ENCODE measurements at places on chromosomes 13 and 19.

GRCh38 chr19:16268676-16269319 is 55.8 kb upstream of the KLF2 start:
- no peak for DNase-seq

GRCh38 chr13:65540175-65540574 is 1690.0 kb downstream of the PCDH9 start:
- DNase-seq = no peak

DNA sequence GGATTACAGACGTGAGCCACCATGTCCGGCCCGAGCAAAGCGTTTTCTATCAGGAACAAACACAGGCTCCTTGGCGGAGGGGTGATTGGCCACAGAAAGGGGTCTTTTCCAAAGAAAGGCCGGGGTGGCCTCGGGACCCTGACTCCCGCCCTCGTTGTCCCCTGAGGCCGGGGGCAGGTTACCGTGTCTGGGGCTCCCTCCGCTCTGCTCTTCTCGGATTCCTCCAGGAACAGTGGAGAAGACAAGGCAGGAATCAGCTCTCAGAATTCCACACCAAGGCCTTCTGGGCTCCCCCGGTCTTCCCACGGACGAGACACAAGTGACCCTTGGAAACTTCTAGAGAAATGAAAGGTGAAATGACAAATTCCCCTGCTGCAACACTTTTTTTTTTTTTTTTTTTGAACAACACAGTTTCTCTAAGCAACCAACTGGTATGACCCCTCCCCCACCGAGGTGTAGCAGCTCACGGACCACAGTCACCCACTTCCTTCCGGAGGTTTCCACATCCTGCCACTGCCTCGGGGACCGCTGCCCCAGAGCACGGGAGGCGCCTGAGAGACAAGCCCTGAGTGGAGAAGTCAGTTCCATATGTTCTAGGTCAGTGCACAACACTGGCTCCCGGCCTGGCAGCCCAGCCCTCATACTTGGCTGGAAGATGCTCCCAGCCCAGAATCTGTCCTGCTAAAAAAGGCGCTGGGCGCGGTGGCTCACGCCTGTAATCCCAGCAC is 11.0 kb downstream of the MOB3A start:
- DNase-seq = peak; percentile 82

DNA sequence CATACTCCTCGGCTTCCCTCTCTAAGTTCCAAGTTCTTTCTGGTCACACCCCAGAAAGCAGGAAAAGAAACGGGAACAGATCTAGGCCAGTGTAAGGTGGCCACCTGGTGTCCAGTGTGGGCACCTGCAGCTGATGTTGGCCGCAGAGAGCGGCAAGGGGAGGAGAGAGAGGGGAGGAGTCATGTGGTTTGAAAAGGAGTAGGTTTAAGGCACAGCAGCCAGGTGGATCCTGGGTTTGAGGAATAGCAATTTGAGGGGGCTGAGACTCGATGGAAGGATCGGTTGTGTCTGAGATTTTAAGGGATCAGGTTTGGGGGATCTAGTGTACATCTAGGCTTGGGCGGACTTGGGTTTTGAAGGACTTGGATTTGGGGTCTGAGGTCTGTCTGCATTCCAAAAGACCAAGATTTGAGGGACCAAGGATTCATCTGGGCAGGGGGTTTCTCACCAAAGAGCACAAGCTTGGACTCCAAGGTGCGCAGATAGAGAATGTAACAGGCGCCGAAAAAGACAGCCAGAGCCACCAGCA is 1.2 kb downstream of the RABAC1 start:
- no peak for DNase-seq

- DNase-seq = no peak
Observed at GRCh38 chr13:25171170-25171516, 945 bp downstream of the AMER2 start.

DNA sequence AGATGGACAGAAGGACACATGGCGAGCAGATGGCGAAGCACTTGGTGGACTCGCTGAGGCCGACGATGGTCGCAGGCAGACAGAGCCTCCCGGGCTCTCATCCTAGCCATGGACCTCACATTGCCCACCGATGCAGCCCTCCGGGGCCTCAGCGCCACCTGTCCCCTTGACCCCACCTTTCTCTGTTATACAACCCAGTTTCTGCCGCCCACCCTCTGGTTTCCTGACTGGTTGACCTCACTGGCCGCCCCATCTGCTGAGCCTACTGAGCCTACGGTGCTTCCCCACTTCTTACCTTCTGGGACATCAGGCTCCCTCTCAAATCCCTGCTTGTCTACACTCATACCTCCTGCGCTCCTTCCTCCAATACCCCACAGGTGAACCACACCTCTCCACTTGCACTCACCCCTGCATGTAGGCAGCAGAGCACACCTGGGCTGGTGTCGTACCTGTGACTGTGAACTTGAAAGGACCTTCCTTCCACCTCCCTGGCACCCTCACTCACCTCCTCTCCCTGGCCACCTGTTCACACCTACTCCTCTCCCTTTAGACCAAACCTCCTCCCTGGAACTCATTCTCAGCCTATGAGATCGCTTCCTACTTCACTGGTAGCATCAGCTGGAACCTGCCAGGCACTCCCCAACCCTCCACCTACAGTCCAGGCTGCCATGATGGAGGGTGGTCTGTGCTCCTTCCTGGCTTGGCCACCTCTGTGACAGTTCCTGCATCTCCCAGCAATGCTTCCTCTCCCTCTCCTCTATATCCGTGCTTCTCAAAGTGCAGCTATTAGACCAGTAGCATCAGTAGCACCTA is 36.1 kb downstream of the HPN start:
- no peak for DNase-seq

DNA sequence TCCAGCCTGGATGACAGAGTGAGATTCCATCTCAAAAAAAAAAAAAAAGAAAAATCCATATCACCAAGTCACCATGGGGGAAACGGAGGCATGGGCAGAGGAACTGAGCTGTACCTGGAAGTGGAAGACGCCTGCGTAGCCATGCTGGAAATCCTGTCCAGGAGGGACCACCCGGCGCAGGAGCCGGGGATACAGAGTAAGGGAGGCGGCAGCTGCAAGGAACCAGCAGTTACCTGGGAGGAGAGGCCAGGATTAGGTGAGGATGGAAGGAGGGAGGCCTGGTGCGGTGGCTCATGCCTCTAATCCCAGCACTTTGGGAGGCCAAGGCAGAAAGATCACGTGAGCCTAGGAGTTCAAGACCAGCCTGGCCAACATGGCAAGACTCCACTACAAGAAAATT is 2.0 kb downstream of the CAPN12 start:
- DNase-seq = no peak

DNA sequence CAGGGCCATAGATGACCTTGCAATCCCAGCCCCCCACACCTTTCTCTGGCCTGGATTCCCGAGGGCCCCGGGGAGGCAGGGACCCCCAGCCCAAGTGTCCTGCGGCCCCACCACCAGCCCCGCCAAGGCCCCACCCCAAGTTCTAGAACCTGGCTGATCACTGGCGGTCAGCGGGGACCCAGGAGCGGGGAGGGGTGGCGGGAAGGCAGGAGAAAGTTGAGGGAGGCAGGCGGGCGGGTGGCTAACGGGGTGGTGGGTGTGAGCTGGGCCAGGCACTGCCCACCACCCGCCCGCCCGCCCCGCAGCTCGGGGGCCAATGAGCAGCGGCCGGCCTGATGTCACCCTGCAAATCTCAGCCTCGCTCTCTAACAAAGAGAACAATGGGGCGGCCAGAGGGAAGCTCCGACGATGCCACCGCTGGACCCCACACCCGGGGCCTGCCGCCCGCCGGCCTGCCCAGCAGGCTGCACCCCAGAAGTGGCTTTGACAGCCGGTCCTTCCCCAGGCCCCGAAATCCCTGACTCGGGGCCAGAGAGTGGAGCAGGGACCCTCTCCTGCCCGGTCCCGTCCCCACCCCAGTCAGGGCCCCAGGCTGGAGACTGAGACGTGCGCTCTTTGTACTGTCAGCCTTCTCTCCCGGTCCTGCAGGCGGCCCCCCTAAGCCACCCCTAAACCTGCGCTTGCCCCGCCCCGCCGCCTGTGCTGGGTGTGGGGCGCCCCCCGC is 1.6 kb downstream of the MEX3D start:
- peak; percentile 76 for DNase-seq

DNA sequence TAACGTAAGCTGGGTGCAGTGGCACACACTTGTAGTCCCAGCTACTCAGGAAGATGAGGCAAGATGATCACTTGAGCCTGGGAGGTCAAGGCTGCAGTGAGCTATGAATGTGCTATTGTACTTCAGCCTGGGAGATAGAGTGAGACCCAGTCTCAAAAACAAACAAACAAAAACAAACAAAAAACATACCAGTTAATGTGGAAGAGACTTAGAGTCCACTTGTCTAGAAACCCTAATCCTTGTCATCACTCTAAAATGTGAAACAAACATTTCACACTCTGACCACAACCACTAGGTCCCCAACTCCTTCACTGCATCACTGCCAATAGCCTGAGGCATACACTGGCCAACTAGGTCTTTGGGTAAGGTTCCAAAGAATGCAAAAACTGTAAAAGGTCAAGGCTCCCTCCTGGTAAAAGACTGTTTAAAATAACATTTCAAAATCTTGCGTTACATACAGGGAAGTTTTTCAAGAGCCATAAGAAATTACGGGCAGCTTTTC is 28.6 kb upstream of the CYP2B6 start:
- no peak for DNase-seq

- no peak for DNase-seq
Observed at GRCh38 chr13:93655154-93655553, 428.5 kb downstream of the GPC6 start.

GRCh38 chr13:72990953-72991352 is 67.9 kb upstream of the KLF5 start:
- DNase-seq = no peak

DNA sequence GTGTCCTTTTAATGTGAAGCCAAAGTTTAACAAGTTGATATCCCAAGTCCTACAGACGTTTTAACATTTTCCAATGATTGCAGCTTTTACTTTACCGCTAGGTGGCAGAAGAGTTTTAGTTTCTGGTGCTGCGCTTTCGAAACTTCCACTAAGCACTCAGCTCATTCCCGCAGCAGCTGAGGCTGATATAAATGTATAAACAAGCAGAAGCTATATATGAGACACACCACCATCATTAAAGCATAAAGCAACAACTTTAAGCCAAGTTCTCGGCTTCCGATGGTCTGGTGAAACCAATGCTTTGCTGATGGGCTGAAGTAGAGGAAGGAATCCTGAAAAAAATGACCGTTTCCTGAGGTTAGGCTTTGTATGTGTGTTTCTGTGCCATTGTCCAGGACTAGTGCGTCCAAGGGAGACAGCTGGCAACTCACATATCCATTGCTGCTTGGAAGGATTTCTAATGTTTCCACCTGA is 753.9 kb downstream of the OLFM4 start:
- DNase-seq = no peak

GRCh38 chr13:82358284-82358683 is 1524.0 kb downstream of the SLITRK1 start:
- DNase-seq = no peak

- DNase-seq = no peak
Observed at GRCh38 chr13:65456150-65456912, 1773.8 kb downstream of the PCDH9 start.

DNA sequence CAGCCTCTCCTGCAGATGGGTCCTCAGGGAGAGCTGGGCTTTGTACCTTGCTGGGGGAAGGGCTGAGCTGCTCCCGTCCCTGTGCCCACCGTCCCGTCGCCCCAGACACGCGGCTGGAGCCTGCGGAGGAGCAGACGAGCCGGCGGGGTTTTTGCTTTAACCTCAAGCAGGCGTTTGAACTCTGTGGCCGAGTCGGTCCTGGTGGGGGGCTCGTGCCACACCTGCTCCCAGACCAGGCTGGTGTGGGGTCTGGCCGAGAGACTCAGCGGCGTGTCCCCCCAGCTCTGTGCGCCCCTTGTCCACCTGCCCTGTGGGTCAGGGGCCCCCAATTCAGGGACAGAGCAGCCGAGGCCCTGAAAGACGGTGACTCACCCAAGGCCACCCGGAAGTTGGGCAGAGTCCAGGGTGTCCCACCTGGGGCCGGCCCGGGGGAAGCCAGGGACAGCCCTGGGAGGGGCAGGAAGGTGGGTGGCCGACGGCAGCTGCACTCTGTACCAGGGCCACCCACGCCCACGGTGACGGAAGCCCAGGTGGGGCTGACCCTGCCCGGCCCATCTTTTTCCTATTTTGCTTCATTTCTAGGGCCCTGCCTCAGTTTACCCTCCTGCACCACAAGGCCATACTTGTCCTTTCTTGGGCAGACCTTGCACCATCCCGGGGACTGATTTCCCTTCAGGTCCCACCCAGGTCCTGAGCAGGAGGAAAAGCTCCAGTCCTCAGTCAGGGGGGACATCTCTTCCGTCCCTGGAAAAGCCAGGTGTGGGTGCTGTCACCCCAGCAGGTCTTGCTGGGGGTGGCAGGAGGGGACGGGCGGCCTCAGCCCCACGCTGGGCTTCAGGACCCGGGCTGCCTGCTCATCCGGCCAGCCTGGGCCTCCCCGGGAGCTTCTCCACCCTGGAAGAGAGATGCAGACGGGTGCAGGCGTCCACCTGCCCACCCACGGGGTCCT is 5.3 kb downstream of the EFNA2 start:
- no peak for DNase-seq

- DNase-seq = no peak
Observed at GRCh38 chr13:112063807-112064206, 3.1 kb upstream of the SOX1 start.

- DNase-seq = no peak
Observed at GRCh38 chr19:46031781-46032596, 8.8 kb downstream of the IGFL4 start.

DNA sequence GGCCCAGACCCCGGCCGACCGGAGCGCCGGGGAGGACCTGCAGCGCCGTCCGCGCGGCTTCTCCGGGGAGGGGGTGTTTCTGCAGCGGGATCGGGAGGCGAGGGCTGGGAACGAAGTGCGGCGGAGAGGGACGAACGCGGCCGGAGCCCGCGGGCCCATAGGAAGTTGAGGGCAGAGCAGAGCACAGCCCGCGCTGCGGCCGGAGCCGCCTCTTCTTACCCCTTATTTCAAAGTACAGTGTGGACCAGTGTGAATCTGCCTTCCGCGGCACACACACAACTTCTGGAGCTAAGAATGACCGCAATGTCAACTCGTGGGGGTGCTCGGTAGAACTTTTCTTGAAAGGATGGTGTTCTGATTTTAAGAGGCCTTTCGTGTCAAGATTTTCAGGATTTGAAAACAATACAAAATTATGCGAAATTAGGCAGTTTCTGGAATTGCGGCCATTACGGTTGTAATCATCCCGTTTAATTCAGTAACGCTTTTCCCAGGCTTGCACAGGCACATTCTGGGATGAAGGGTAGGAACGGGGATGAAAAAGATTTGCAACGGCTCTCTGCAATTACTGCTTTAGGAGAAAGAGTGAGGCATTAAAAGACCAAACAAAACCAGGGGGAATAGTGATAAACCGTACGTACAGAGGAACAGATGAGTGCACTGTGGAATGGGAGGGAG is 821 bp downstream of the TDRD3 start:
- peak; percentile 82 for DNase-seq

GRCh38 chr13:37070956-37071355 is 11.5 kb upstream of the SUPT20H start:
- no peak for DNase-seq

- no peak for DNase-seq
Observed at GRCh38 chr19:29003641-29004409, 209.1 kb downstream of the UQCRFS1 start.

GRCh38 chr13:98804336-98804855 is 51.9 kb upstream of the SLC15A1 start:
- DNase-seq = no peak

GRCh38 chr19:19119325-19120237 is 18.7 kb downstream of the TMEM161A start:
- no peak for DNase-seq

Measured in suprapubic skin (tissue), 4 donors.